ENCODE measurements at places on chromosomes 11 and 22.

- no peak for DNase-seq
Observed at GRCh38 chr11:100817620-100818019, 130.5 kb downstream of the ARHGAP42 start.

DNA sequence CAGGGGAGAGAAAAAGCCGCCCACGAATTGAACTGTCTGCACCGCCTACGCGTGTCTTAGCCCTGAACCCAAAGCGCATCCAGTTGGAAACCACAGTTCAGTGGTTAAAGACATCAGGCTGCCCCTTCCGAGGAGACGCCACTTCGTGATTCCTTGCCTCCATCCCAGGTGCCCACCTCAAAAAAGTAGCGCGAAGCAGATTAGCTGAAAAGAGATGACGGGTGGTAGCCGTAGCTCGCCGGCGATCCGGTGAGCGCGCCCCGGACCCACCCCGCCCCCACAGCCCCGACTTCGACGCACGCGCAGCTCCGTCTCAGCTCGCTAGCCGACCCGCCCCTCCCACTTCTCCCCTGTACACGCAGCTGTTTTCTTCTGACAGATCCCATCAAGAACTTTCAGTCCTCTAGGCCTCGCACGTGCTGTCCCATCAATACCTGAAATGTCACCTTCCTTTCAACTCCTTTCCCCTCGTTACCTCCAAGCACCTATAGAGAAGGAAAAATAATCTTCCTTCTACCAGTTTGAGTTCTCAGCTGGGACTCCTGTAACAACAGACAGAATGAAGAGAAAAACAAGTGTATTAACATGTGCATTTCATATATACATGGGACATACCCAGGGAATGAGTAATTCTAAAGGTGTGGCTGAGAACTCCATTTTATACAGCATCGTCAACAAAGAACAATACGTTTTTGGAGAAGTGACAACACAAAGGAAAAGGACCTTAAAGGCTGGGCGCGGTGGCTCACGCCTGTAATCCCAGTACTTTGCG, 49.5 kb downstream of the OR4D9 start:
- peak; percentile 92 for DNase-seq

DNA sequence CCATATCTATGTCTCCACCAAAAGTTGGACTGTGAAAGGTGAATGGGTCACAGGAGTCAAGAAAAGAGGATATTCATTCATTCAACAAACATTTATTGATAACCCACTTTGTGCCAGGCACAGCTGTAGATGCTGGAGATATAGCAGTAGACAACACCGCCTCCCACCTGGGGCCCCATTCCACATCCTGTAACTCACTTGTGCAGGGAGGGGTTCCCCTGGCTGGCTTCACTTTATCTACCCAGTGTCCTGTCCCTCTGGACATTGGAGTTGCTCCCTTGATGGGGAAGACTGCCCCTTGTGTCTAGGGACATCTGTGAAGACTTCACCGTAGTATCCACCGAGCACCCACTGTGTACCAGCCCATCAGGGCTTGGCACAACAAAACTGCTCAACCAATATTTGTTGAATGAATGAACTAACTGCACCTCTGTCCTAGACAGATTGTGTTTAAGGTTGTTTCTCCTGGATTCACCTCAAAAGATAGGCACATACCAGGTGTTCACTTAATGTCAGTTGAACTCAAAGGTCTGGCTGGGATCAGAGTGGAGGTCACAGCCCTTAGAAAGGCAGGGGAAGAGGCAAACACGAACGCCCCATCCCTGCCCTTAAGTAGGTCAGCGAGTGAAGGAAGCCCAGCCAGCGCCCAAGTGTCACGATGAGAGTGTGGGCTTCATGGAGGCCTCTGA, 1.4 kb upstream of the OVOL1 start:
- no peak for DNase-seq

GRCh38 chr11:103633068-103633788, 403.2 kb upstream of the DDI1 start:
- peak; percentile 80 for DNase-seq

DNA sequence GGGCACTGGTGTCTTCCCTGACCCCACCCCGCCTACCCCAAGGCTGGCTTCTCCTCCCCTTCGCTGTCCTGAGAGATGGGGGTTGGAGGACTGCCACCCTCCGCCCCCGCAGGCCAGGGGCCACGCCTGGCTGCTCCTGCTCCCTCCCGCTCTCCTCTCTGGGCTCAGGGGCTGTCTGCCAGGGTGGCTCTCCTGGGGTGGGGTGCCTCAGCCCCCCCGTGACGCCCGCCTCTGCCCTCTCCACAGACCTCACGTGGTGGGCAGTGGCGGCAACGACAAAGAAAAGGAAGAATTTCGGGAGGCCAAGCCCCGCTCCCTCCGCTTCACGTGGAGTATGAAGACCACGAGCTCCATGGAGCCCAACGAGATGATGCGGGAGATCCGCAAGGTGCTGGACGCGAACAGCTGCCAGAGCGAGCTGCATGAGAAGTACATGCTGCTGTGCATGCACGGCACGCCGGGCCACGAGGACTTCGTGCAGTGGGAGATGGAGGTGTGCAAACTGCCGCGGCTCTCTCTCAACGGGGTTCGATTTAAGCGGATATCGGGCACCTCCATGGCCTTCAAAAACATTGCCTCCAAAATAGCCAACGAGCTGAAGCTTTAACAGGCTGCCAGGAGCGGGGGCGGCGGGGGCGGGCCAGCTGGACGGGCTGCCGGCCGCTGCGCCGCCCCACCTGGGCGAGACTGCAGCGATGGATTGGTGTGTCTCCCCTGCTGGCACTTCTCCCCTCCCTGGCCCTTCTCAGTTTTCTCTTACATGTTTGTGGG, 8.1 kb downstream of the RCOR2 start:
- no peak for DNase-seq

DNA sequence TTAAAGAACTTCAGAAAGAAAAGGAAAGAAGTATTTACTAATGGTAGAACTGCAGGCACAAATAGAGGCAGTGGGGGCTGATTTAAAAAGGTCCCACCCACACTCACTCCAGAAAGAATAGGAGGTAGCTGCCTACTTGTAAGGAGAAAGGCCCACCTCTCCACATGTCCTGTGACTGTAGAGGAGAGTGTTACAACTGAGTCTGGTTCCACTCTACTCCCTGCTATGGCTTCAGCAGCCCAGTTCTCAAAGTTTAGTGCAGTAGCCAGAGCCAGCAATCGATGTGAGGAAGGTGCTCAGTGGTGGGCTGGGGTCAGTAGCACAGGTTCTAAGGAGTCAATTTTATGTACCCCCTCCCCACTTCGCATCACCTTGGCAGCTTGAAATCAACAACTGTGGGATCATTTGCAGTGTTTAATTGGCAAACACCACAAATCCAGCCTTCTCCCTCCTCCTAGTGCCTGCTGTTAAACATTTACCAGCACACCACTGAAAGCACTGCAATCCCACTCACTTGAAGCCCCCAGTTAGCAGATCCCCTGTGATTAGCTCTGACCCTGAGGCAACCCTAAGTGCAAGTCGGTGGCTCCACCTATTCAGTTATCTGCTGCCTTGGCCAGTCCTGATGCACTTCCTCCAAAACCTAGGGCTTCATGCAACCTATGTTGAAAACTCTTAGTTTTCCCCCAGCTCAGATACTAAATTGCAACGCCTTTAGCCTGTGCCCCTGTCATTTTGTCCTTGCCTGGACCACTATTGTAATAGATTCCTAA, 146.6 kb downstream of the BBOX1 start:
- no peak for DNase-seq

DNA sequence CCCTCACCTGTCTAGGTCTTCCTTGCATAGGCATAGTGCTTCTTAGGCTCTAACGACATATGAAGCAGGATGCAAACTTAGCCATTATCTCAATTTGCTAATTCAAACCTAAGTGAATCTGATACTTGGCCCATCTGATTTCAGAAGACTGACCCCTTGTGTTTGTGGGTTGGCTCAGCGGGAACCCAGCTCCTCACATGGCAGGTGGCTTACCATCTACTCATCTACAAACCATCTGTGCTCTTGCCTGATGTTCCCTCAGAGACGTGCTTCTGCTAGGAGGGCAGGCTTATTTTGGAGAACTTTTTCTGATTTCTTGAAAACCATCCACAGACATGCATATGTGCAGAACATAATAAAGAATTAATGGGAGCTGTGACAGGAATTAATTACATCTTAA, 15.2 kb downstream of the ELMOD1 start:
- no peak for DNase-seq

DNA sequence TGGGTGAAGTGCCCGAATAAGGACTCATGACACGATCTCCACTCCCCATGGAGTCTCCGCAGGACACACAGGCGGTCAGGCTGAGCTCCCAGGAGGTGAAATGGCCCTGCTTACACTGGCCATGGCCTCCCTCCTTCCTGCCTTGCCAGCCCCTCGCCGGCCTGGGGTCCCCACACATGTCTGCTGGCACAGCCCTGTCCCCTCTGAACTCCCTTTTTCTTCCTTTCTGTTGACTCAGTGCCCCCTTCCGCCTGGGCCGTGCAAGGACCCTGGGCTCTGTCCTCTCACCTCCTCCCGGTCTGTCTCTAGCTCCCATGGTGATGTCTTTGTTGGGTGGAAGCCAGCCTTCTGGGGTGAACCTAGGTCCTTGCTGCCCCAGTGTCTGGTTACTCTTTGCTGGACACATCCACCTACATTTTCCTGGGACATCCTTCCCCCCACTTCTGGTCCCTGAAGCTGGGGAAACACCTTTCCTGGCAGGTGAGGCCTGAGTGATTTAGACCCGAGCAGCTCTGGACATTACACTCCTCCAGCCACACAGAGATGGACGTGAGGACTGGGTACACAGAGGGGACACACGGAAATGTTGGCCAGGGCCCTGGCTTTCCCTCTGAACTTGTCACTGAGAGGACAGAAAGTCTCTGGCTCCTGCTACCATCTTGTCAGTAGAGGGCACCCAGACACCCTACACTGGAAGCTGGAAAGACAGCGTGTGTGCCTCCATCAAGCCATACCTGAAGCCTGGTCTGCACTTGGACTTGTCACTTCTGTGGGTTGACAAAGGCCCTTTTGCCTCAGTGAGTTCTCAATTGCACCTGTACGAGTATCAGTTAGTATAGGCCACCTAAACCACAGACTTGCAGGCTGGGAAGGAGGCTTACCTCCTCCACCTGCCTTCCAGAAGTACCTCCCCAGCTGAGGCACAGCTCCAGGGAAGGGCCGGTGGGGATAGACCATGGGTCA, 864.3 kb downstream of the TBC1D22A start:
- DNase-seq, result no peak

- DNase-seq, result no peak
Observed at GRCh38 chr11:1255151-1255550, 32.3 kb downstream of the MUC5B start.

DNA sequence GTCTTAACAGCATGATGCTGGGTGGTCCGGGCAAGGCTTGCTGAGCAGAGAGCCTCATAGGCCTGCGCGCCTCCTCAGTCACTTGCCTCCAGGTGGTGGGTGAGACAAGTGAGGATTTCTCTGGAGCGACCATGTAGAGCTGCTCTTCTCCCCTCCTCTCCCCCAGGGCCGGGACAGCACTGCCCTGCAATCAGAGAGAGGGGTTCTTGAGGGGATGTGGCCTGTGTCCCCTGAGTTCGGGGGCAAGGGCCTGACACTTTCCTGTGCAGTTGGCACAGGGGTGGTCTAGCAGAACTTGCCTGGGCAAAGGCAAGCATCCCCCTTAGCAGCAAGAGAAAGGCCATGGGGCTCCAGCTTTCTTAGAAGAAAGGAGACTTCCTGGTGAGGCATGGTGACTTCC, 95.8 kb upstream of the LMO1 start:
- no peak for DNase-seq

DNA sequence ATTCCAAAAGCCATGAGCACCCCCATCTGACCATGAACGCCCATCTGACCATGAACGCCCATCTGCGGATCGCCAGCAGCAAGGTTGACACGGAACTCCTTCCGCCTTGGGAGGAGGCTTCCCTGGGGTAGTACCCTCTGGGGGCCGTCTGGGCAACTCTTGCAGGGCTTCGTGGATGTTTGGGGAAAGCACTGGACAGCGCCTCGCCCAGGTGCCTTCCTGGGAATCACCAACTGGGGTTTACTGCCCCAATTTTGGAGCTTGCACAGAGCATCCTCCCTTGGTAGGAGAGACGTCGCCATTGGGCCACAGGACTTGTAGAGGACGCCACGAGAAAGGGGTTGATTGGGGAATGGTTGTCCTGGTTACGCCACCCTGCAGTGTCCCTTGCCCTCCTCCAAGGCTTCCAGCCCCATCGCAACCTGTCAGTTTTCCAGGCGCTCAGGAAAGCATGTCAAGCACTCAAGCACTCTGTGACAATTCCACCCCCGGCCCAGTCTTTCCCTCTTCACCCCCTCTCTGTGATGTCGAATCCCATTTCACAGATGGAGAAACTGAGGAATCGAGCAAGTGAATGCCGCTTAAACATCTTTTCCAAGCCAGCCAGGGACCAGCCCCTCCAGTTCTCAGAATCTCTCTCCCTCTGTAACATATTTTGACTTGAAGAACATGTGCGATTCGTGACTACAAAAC, 914 bp upstream of the PRDM11 start:
- no peak for DNase-seq

- DNase-seq, result no peak
Observed at GRCh38 chr11:111837366-111837891, 34.0 kb downstream of the ALG9 start.

GRCh38 chr22:42582987-42583386, 29.2 kb downstream of the SERHL2 start:
- no peak for DNase-seq

DNA sequence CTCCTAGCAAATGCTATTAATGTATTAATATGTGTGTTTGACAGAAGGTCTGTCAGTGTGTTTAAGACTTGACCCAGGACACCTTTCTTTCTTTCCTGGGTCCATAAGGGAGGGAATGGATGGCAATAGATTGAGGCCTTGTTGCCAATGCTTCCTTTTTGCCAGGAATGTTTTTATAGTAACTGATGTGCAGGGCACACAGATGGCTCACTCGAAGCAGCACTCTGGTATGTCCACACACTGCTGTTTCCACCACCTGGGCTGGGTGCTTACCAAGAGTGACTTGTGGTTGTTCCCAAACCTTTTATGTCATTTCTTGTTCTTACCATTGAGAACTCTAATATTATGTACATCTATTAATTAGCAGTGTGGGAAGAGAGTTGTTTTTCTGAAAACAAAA, 396.9 kb upstream of the SYN3 start:
- no peak for DNase-seq

- no peak for DNase-seq
Observed at GRCh38 chr22:32200752-32201151, 4.1 kb downstream of the RFPL2 start.

GRCh38 chr11:27388001-27388400, 25.0 kb upstream of the CCDC34 start:
- no peak for DNase-seq

- peak; percentile 81 for DNase-seq
Observed at GRCh38 chr11:60700689-60701468, 1.5 kb downstream of the MS4A8 start.

DNA sequence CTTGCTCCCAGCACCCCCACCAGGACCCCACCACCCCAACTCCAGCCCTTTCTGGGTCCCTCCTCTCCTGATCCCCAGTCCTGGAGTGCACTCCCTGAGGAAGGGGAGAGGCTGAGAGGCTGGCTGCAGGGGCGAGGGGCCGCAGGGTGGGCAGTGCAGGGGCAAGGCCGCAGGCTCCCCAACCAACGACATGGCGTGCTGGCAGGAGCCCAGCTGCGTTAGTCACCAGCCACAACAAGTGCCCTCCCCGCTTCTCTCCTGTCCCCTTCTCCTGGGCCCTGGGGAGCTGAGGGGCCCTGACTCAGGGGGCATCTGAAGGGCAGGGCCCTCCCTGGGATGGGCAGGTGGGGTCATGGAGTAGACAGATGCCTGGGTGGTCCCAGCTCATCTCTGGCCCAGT, 2.3 kb downstream of the CABP7 start:
- no peak for DNase-seq

- no peak for DNase-seq
Observed at GRCh38 chr22:38834215-38834953, 9.4 kb downstream of the NPTXR start.

- no peak for DNase-seq
Observed at GRCh38 chr11:45056529-45056928, 89.9 kb upstream of the PRDM11 start.

- no peak for DNase-seq
Observed at GRCh38 chr11:134781380-134781866, 369.4 kb upstream of the B3GAT1 start.
